ENCODE measurements at places on chromosomes 11 and 22. TPM values are rescaled to one million over a fixed set of nuclear protein-coding genes. Genes with fewer than 3 reads are reported as not detected.

- no peak for DNase-seq
Measured at GRCh38 chr22:36640106-36640672, 63.4 kb downstream of the CACNG2 start.

DNA sequence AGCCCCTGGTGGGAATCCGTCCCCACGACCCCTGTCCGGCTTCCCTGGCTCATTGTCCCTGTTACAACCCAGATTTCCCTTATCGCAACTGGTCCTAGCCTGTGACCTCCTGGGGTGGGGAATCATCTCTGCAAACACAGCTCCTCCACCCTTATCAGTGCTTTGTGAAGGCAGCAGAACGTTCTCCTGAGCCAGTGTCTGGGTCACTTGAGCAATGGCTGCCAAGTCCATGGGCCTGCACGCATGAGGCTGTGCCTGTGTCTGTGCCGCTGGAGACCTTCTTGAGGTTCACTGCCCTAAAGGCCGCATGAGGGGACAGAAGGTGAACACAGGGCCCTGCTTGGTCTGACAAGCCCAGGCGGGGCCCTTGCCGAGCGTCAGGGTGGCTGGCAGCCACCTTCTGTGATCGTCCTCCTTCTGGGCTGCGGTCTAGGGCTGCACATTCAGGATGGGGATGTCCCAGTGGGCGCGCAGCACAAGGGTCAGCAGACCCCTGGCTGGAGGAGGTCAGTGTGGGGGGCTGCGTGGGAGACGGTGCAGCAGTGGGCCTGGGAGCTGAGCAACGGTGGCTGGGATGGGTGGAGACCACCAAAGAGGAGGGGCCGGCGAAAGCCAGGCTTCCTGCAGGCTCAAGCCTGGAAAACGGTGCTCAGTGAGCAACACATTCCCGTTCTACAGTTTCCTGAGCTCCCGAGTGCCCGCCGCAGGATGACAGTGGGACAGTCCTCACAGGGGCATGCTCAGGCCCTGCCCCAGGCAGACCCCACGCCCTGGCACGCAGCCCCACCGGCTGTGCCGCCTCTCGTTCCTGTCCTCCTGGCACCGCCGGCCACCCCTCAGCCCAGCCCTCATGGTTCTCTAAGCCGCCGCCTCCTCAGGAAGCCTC is 74.1 kb downstream of the CDKN1C start:
- DNase-seq: no peak

GRCh38 chr11:129951201-129951865 is 51.3 kb downstream of the PRDM10 start:
- no peak for DNase-seq

DNA sequence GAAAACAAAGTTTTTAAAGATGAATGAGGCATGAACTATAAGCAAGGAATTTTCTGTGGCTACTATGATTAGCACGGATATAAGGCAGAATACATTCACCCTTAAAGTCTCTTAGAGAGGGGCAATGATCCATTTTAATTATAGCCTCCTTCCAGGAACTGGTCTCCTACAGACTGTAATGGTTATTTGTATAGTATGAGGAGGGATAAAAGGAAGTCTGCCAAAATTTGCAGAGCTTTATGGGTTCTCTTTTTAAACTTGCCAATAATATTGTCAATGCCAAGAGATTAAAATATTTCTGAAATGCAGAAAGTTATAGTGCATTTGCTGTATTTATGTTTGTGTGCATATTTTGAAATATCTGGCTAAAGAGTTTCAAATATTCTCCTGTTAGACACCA is 271.4 kb upstream of the LUZP2 start:
- DNase-seq: no peak

- no peak for DNase-seq
Measured at GRCh38 chr11:117256573-117256972, 24.1 kb downstream of the RNF214 start.

DNA sequence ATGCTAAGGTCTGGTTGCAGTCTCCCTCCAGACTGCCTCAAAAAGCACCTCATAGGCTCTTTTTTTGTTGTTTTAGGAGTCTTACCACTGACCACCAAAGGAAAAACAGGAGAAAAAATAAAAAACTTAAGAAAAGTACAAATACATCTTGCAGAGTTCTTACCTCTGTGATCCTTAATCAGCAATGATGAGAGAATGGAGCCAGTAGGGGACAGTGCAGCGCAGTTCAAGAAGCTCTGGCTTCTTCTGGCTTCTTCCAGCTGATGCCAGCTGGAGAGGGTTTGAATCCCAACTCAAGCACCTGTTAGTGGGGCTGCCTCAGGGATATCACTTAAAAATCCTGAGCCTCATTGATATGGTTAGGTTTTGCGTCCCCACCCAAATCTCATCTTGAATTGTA is 223.3 kb upstream of the ISX start:
- no peak for DNase-seq

DNA sequence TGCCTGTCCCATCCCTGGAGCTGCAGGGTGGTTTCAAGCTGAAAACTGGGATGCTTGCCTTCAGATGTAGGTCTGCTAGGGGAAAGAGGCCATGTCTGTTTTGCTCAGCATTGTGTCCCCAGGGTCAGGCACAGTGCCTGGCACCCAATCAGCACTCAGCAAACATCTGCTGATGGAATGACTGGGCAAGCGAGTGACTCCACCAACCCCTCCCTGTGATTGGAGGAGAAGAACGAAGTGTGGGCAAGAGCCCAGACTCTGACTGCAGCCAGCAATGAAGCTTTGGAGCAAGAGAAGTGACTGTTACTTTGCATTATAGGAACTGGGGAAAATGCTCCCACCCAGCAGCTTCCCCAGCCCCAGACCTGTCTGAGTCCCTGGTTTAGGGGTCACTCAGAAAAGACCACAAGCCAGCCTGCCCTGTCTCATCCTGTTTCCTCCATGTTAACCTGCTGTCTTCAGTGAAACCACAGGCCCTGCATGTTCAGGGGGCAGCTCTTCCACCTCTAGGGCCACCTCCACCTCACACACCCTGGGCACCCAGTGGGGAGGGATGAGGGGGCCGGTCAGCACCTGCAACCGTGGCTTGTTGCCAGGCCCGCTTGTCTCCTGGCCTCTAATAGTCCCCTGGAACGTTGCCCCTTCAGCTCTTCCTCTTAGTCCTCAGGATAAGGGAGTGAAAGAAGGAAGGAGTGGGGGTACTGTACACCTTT is 147.4 kb downstream of the TRIM29 start:
- no peak for DNase-seq

Gene BAIAP2L2
- total RNA-seq: 7.1 TPM

Gene CD3D
- total RNA-seq: not detected

Gene DBX1
- total RNA-seq: not detected

Gene ENTHD1
- total RNA-seq: not detected

Gene TREH
- not detected for total RNA-seq

All from PC-9 (cell line).